CD4-positive, alpha-beta T cell treated with Interferon gamma for 1 hour (primary cell): ENCODE measurements at places on chromosomes 1 and 21.

DNA sequence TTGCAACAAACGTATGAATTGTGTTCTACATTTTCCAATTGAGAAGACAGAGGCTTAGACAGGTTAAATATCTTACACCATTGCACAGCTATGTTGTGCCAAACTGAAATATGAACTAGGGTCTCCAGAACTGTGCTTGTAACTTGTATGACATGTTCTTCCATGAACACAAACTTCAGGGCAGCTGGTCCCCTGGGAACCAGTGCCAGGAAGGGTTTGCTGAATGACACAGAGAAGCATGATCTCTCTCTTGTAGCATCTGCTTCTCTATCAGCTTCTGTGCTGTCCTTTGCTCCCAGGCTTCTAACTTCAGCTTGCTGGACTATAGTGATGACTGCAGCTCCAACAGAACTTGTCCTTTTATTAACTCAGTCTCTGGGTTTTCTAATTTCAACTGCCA is 385.5 kb downstream of the SIPA1L2 start:
- no peak for DNase-seq

DNA sequence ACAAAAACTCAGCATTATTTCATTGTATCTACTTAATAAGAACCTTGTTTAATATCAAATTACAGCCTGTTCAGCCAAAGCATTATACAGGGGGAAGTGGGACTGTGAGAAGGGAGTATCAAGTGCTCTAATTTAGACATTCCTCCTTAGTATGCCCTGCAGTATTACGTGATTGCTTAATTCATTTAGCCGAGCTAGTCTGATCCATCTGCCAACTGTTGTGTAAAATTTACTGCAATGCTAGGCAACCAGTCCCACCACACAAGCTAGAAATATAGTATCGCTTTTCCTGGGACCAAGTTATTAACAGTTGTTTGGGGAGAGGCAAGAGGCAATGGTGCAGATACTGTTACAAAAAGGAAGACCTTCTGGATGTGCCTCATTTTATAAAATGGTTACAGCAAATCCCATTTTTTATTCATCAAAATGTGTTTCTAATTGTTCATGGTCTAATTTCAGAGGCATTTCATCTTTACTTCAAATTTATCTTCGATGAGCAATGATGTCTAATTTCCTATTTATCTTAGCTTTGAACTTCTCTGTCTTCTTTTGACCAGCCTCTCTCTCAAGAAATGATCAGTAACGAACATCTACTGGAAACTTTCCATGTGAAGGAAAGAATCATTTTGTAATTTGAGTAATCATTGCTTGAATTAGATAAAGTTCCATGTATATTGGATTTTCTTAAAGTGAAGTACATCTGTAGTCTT is 283.3 kb downstream of the DUSP10 start:
- no peak for DNase-seq

GRCh38 chr1:214401666-214402065 is 120.7 kb downstream of the SMYD2 start:
- no peak for DNase-seq

GRCh38 chr1:84083307-84083706 is 60.8 kb upstream of the PRKACB start:
- DNase-seq = no peak

DNA sequence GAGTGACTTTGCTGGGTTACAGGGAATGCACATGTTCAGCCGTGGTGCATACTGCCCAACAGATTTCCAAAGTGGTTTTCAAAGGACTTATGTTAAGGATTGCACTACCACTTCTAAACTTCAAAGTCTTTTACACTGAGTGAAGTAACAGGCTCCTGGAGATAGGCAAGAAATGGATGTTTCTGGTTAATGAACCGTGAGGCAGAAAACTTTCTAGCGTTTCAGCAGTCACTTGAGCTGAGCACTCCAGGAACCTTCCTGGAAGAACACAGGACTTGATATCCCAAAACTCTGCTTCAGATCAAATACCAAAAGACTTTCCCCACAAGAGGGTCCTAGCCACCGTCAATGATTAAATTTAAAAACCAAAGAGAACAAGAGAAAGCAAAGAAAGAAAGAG is 74.3 kb upstream of the ATP1A1 start:
- no peak for DNase-seq

GRCh38 chr1:8740034-8740449 is 77.4 kb downstream of the RERE start:
- no peak for DNase-seq

DNA sequence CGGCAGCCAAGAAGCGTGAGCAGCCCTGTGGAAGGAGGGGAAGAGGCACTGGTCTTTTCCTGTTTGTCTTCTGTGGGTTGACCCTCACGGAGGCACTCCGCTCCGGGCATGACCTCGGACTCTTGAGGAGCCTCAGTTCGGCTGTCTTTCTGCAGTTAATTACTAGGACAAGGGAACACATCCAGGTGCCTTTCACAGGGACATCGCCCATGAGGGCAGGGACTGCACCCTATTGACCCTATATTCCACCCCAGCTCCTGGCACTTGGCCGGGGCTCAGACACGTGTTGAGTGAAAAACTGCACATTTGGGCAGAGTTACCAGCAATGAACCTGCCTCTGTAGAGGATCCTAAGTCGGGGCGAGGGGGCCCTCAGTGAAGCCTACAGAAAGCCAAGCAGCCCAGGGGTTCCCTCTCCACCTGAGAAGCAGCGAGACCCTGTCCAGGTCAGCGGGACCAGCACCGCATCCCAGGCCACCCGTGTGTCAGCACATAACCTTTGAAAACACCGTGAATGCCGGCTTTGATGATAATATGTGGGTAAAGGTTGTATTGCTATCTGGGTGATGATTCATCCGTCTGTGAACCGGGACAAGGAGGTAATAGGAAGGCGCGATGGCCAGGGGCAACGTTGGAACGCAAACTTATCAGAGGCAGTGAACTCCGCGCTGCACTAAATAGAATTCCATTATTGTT is 161.4 kb upstream of the ARHGEF16 start:
- DNase-seq = no peak

DNA sequence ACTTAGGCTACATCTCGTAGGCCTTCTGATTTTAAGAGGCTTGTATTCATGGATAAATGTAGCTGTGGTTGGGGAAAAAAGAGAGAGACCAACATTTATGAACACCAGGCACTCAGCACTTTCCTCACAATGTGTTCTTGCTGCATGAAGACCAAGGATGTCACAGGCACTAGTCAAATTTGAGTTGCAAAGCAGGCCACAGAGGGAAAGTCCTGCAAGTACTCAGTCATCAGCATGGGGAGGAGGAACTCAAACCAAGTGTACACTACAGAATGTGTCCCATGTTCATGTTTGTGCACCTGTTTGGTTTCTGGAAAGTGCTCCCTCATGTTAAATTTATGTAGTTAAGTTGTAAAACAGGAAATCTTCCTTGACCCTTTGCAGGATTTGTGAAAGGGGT is 8.7 kb upstream of the MAP3K7CL start:
- no peak for DNase-seq

DNA sequence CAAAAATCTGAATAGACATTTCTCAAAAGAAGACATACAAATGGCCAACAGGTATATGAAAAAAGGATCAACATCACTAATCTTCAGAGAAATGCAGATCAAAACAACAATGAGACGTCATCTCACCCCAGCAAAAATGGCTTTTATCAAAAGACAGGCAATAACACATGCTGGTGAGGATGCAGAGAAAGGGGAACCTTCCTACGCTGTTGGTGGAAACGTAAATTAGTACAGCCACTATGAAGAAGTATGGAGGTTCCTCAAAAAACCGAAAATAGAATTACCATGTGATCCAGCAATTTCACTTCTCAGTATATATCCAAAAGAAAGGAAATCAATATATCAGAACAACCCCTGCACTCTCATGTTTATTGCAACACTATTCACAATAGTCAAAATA is 65.1 kb upstream of the ATP1B1 start:
- no peak for DNase-seq

GRCh38 chr1:228490120-228491078 is 3.2 kb downstream of the RNF187 start:
- no peak for DNase-seq

DNA sequence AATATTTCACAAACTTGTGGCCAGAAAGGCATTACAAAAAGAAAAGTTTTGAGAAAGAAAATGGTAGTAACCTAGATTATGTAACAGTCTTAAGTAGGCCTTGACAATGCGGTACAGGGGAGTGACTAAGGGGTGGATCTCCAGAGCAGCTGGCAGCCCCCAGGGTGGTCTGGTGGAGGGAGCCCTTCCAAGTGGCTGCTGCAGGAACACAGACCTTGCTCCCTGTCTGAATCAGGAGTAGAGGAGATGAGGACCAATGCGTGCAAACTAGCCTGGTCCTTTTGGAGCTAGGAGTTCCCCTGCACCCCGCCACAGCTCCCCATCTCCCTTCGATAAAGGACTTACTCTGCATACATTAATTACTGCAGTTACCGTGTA is 189.0 kb downstream of the NFIA start:
- no peak for DNase-seq

GRCh38 chr21:35044128-35044527 is 5.0 kb downstream of the RUNX1 start:
- DNase-seq = no peak

GRCh38 chr1:236978740-236979139 is 25.5 kb downstream of the MT1HL1 start:
- DNase-seq = no peak

GRCh38 chr1:239558991-239559390 is 172.6 kb downstream of the CHRM3 start:
- DNase-seq = no peak

GRCh38 chr1:33008051-33008914 is 28.4 kb downstream of the AK2 start:
- DNase-seq = no peak

DNA sequence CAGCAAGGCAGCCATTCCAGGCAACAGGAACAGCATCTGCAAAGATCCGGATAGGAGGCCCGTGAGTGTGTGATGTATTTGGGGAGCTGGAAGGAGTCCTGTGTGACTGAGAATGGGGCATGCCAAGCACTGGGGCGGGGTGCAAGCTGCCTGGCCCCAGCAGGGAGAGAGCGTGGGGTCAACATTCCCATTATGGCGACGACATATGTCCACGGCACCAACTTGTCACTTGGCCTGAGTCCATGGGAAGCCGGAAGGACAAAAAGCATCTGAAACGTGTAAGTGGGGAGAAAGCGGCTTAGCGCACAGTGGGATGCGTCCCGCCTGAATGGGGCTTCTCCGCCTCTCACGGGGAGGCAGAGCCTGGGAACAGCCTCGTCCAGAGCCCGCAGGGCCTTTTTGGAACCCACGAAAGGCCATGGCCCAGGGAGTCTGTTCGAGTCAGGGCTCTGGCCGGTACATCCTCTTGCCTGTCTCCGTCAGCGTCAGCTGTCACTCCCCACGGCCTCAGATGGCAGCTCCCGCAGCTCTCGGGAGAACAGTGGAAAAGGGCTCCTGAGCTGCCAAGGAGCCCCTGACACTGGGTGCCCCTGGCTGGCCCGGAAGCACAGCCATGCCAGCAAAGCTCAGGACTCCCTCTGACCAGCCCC is 12.4 kb downstream of the EPHB2 start:
- DNase-seq = no peak

DNA sequence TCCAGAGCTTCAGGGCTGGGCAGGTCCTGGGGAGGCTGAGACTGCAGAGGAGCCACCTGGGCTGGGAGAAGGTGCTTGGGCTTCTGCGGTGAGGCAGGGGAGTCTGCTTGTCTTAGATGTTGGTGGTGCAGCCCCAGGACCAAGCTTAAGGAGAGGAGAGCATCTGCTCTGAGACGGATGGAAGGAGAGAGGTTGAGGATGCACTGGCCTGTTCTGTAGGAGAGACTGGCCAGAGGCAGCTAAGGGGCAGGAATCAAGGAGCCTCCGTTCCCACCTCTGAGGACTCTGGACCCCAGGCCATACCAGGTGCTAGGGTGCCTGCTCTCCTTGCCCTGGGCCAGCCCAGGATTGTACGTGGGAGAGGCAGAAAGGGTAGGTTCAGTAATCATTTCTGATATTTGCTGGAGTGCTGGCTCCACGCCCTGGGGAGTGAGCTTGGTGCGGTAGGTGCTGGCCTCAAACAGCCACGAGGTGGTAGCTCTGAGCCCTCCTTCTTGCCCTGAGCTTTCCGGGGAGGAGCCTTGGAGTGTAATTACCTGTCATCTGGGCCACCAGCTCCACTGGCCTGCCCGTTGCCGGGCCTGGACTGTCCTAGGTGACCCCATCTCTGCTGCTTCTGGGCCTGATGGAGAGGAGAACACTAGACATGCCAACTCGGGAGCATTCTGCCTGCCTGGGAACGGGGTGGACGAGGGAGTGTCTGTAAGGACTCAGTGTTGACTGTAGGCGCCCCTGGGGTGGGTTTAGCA is 9.3 kb downstream of the MYBPH start:
- DNase-seq = no peak

GRCh38 chr1:247494767-247495166 is 36.9 kb upstream of the OR2B11 start:
- DNase-seq = no peak

DNA sequence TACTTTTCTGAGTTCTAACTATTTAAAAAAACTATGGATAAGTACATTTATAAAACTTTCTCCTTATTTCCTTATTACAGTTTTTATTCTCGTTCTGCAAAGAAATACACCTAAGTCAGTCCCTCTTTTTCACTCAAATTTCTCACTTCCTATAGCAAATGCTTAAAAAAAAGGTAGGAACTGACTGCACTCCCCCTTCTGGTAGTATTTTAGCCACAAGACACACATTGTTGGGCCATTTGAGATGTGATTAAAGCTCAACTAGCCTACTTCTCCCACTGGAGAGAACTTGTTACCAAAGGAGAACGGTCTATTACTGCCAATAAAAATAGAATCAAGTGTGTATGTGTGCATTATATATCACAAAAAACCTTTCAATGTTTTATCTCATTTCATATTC is 521.9 kb upstream of the PRMT6 start:
- DNase-seq = no peak

DNA sequence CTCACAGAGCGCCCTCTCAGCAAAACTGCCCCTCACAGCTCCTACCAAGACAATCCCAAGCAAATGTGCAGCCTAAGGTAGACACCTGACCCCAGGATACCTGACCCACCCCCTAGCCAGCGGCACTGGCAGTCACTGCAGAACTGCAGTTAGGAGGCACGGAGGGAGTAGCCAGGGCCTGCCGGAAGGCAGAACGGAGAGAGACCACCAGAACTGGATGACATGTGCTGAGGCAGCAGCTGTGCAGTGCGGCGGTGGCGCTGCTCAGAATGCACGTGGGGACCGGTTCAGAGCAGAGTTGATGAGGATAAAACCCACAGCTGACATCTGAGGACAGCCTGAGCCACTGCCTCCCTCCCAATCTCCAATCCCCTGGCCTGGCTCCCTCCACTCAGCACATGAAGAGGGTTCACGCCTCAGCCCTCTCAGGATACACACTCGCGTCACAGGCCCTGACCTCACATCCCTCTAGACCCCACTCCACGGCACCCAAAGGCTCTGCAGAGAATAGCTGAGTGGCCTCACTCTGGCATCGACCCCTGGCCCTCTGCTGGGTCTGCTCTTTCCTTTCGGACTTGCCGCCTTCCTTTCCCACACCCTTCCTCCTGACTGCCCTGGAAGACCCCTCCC is 29.6 kb downstream of the UBE2G2 start:
- DNase-seq = no peak

DNA sequence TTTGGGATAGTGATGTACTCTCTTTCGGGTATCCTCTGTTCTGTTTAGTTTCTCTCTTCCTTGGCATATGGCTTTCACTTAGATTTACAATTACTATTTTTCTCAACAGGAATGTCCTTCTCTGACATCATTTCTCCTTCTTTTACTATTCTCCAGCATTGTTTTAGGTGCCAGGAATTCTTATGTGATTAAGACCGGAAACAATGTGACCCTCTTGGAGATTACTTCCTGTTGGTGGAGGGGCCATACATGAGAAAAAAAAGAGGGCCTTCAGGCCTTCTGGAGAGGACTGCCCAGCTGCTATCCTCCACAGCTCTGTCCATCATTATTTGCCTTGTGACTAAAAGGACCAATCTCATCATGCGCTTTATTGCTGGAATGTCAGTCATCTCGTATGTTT is 50.4 kb upstream of the ADAMTS5 start:
- DNase-seq = no peak
